ENCODE measurements at places on chromosomes 5 and 9.

- DNase-seq: no peak
These were observed 1.4 kb downstream of the TJP2 start for GRCh38 chr9:69175486-69175885.

- DNase-seq: no peak
These were observed 125.1 kb downstream of the KCNIP1 start for GRCh38 chr5:170628691-170629565.

DNA sequence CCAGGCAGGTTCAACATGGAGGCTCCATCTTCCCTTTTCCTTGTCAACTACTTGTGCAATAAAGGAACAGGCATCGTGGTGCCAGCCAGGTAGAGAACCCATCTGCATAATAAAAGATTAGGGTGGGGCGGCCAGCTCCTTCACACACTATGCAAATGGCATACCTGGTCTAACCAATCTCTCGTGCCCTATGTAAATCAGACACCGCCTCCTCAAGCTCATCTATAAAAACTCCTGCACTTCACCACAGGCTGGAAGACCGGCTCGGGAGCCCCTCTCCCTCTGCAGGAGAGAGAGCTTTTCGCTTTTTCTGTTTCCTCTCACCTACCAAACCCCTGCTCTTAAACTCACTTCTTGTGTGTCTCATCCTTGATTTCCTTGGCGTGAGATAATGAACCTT, 244.3 kb upstream of the PUM3 start:
- DNase-seq: no peak

DNA sequence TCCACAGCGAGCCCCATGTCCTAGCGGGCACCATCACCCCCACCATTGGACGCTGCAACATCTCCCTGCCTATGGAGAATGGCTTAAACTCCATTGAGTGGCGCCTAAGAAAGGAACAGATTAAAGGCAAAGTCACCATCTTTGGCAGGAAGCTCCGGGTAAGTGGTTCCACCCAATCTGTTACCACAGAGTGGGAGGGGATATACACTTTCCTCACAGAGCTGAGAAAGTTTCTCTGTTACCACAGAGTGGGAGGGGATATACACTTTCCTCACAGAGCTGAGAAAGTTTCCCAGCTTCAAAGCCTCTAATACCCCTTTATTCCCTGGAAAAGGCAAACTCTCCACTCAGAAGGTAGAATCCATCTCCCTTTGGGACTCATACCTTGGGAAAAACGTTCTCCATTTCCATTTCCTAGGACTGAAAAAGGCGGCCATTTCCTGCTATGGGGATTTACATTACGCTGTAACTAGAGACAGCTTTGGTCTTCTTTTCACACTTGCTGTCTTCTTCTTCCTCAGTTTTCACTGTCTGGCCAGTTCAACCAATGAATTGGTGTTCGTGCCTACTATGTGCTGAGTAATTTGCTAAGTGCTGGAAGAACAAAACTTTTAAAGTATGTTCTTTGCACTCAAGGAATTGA, 63.4 kb upstream of the WWC1 start:
- DNase-seq: no peak

DNA sequence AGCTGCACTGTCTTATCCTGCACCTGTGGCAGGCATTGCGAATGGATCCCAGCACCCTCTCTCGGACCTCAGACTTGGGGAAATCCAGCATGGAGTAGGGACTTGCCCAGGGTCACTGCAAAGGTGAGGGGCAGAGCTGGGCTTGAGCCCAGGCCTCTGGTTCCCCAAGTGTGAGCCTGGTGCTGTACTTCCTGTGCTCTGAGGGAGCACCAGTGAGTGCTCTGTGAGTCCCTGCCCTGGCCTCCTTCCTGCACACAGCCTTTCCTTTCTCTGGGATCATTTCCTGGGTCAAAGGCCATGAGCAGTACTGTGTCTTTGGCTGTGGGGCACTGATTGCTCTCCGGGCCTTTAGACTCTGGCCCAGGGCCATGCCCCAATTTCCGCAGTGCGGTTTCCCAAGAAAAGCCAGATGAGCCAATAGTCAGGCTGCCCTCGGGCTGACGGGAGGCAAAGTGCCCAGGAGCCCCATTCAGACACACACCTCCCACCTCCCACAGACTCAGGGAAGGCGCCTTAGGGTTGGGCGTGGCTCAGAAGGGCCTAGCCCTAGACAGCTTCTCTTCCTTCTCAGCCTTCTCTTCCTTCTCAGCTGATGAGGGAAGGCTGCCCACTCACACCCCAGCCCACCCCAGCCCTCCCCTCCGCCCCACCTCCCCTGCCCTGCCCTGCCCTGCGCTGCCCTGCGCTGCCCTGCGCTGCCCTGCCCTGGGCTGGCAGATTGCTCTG, 23.3 kb upstream of the TRIM14 start:
- no peak for DNase-seq

DNA sequence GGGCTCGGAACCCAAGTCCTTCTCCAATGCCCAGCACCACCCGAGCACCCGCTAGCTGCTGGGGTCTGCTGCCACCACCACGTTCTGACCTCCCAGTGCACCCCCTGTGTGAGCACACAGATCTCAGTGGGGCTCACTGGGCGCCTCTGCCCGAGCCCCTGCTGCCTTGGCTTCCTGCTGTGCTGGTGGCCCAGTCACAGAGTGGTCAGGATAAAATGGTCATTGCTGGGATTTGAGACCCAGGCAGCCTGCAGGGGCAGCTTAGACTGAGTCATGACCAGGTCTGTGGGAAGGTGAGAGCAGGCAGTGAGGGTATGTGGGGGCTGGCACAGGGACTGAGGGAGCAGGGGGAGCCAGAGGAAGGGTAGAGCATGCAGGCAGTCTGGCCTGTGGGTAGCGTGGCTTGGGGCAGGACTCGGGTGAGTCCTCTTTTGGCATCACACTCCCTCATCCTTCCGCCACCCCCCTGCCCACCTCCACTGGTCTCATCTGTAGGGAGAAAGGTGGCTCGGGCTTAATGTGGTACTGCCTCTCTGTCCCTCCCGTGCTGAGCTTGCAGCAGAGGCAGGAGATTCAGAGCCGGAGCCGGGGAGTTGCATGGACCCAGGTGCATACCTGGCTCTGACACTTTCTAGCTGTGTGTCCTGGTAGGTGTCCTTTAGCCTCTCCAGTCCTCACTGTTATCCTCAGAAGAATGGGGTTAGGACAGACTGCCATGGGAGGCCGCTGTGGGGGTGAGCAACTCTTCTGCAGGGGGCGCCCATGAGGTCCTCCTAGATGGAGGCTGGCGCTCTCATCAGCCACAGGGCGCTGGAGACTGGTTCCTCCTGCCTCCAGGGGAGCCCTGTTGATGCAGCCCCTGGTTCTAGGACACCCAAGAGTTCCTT, 32.1 kb downstream of the USP20 start:
- no peak for DNase-seq

- DNase-seq: no peak
These were observed 47.8 kb downstream of the ARHGAP26 start for GRCh38 chr5:142817949-142818431.
